Inflammatory macrophage treated with lipopolysaccharide for 4 hours (primary cell): ENCODE measurements at places on chromosomes 7 and 10.

- peak; percentile 71 for DNase-seq
Measured at GRCh38 chr10:71737834-71738197, 18.2 kb upstream of the C10orf105 start.

GRCh38 chr10:30974773-30975415 is 56.8 kb downstream of the ZNF438 start:
- peak; percentile 33 for DNase-seq

GRCh38 chr10:95540514-95541052 is 20.6 kb downstream of the SORBS1 start:
- no peak for DNase-seq

DNA sequence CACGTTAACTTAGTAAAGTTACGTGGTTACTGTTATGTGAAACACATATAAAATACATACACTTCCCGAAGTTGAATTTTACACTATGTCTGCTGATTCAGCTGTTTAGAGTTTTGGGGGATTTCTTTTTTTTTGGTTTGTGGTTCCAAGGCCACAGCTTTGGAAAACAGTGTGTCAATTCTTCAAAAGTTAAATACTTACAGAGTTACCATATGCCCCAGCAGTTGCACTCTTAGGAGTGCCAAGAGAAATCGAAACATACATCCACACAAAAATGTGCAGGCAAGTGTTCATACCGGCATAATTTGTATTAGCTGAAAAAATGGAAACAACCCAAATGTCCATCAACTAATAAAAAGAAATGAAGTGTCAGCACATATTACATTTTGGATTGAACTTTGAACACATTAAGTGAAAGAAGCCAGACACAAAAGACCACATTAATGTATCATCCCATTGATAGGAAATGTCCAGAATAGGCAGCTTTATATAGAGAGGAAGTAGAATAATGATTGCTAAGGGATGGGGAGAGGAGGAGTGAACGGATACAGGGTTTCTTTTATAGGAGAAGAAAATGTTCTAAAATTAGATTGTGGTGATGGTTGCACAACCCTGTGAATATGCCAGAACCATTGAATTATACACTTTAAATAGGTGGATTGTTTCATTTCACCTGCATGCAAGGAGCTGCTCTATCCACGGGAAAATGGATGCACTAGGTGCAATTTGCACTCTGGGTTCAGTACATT is 17.6 kb downstream of the APBB1IP start:
- DNase-seq: no peak
